ENCODE measurements at places on chromosomes 2 and 18.

DNA sequence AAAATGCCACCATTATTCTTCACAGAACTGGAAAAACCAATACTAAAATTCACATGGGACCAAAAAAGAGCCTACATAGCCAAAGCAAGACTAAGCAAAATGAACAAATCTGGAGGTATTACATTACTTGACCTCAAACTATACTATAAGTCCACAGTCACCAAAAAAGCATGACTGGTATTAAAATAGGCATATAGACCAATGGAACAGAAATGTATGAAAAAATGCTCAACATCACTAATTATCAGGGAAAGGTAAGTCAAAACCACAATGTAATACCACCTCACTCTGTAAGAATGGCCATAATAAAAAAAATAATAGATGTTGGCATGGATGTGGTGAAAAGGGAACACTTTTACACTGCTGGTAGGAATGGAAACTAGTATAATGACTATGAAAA lies 158.6 kb downstream of the CDH2 start:
- no peak for DNase-seq

DNA sequence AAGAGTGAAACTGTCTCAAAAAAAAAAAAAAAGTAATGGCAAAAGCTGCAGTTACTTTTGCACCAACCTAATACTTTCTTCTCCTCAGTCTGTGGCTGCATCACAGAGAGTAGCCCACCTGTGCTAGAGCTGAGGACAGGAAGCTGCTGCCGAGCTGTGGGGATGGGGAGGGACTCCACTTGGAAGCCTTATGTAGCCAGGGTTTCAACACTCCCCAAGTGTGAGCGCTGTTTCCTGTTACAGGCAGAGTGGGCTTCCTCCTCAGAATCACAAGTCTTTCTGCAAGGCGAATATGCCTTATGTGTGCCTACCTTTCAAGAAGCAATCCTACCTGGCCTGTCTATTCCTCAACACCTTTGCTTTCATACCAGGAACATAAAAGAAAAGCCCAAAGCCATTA lies 36.3 kb upstream of the CYP27C1 start:
- DNase-seq: no peak

- no peak for DNase-seq
Observed at GRCh38 chr2:135047300-135047699, at the start of gene MAP3K19. TSS of gene MAP3K19 (minus strand) at chr2:135047447. CDS start at chr2:135024647, 22,800 bp downstream.

- DNase-seq: no peak
Observed at GRCh38 chr2:3316456-3317276, 61.0 kb downstream of the EIPR1 start.

DNA sequence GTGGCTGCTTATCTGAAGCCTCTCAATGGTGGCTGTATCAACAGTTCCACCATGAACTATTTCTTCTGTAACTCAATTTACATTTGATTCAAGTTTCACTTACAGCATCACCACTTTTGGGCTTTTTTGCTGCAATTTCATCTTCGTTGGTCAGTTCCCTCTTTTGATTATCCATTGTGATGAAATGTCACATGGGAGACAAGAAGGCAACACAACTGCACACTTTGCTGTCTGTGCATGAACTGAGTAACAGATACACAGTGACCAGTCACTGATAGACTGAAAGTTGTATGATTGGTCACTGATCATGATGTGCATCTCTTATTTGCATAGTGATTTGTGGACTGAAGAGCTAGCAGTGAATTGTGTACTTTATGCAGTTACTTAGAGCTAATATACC lies 130.7 kb upstream of the RNF152 start:
- DNase-seq: no peak

DNA sequence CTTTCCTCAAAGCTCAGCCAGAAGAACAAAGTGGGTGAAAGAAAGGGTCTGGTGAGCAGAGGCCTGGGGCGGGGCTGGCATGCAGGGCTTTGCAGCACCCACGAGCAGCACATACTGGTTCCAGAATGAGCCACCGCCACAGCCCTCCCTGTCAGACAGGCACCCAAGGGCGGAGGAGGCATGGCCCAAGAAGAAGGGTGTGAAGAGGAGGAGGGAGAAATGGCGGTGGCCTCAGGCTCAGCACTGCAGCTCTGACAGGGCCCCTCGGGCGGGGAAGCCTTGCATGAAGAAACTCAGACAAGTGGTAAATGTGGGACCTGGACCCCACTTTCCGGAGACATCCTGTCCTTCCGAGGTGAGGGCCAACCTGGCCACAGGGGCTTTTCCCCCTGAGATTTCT lies 15.7 kb downstream of the FAM228A start:
- no peak for DNase-seq

DNA sequence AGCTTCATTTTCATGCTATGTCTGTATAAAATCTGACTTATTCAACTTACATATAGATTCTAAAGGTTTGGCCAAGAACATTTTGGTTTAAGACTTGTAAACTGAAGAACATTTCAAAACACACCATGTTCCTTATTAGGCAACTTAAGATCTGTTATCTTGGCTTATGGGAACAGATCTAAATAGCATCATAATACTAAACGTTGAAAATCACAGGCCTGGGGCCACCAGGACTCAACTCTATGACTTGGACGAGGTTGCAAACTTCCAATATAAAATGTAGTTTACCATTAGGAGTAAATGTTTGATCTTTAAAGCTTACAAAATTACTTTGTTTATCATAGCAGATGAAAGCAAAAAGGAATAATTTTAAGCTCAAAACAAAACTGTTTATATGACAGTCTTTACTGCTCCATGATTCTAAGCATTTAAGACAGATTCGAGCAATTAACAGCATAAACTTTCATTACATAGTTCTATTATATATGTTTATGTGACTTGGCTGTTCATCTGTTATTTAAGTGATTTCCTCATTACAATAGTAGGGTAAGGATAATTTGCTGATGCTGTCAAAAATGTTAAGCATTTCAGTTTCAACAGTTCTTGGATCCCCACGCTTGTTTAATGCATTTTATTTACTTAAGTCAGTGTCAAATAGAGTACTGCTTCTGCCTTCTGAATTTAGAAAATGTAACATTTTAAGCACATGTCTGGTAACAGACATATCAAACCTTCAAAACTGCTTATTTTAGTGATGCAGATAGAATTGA lies 8.3 kb downstream of the TCF4 start:
- no peak for DNase-seq

DNA sequence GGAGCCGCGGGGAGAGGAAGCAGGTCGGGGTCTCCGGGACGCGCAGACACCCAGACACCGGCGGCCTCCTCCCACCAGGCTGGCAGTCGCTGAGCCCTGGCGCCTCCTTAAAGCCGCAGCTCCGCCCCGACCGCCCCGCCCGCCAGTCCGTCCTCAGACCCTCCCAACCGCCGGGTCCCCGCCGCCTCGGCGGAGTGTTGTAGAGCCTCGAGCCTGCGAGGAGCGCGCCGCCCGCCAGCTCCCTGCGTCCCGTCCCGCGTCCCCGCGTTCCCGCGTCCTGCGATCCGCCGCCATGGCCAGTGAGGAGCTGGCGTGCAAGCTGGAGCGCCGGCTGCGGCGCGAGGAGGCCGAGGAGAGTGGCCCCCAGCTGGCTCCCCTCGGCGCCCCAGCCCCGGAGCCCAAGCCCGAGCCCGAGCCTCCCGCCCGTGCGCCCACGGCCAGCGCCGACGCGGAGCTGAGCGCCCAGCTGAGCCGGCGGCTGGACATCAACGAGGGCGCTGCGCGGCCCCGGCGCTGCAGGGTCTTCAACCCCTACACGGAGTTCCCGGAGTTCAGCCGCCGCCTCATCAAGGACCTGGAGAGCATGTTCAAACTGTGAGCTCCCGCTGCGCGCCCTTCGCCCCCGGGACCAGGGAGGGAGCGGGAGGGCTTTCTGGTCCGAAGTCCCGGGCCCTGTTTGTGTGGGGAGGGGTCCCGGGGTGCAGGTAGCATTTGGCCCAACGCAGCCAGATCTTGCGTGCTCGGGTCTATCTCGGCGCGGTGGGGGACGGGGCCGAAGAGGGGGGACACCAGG lies at the start of gene EFHD1:
TSS of gene EFHD1 (plus strand) at position 192 of the 793 bp plus-strand sequence. CDS start at position 293, 101 bp downstream.
- peak; percentile 85 for DNase-seq

All from foreskin fibroblast (primary cell).